SHP77 treated with DMSO at 0.1 percent for 48 hours (cell line): ENCODE measurements at places on chromosomes 5 and 9.

- no peak for DNase-seq
These were observed 45.5 kb downstream of the IL31RA start for GRCh38 chr5:55896663-55897062.

DNA sequence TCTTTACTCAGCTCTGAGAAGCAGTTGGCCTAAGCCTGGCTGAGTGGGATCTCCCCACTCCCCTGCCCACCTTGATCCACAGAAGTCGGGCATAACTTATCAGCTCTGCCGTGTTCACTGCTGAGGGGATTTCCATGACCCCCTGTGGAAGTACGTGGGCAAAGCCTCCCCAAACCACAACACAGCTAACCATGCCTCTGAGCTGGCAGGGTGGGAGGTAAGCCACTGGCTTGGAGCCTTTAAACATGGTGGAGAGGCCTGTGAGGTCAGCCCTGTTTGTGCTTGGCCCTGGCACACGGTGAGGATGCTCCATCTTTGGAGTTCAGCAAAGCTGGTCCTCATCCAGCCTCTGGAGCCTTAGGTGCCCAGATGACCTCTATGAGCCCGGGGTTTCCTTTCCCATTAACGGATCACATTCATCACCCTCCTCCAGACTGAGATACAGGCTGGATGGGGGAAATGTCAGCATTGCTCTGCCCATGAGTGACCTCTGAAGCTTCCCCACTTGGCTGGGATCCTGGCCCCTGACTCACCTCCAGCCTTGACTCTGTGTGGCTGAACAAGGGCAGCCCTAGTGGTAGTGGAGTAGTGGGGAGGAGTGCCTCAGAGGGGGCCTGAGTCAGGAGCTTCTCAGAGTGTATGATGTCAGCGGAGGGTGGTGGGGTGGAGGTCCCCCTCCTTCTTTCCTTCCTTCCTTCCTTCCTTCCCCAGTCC lies 6.2 kb downstream of the PDLIM4 start:
- no peak for DNase-seq

GRCh38 chr5:110203661-110204060 lies 513.9 kb downstream of the MAN2A1 start:
- no peak for DNase-seq

- DNase-seq = no peak
These were observed 38.1 kb upstream of the HNRNPA0 start for GRCh38 chr5:137792303-137792702.

GRCh38 chr9:109705515-109705914 lies 74.5 kb upstream of the PALM2AKAP2 start:
- no peak for DNase-seq

DNA sequence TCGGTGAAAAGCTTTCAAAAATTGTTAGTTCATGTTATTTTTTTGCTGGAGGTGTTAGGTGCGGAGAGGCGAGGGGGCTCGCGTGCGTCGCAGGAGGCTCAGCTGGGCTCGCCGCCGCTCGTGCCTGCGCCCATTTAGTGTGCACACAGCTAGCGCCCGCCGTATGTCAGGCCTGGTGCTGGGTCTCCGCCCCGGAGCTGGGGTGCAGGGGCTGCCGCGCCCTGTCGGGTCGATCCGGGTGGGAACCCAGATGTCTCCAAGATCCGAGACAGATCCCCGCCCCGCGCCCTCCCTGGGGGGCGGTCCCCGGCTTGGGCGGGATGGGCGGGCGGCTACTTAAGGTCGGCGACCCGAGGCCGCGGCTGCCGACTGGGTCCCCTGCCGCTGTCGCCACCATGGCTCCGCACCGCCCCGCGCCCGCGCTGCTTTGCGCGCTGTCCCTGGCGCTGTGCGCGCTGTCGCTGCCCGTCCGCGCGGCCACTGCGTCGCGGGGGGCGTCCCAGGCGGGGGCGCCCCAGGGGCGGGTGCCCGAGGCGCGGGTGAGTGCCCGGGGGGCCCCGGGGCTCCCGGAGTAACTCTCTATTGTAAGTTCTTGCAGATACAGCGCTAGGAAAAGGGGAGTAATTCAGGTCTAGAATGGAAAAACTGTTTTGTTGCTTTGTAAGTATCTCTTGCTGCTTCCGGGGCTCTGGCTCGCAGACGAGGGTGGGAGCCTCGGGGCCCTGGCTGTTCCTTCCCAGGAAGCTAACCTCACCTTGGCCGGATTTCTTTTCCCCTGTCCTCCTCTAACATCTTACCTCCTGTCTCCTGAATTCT lies 31.7 kb downstream of the GSN start:
- no peak for DNase-seq

DNA sequence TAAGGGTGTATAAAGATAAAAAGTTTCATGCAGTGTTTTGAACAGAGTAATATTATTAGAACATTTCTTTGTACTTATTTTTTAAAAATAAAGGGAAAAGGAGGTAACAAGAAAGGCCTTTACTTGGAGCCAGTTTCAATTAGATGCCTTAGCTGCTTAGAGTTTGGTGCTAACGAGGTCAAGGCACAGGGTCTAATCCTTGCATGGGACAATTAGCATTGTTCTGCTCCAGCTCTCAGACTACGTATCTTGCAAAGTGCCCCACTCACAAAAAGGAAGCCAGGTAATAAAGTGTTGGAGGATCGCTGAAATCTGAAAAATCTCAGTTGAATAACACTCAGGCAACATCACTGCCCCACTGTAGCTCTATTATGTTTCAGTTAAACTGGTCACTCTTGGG lies 2011.3 kb downstream of the EFNA5 start:
- DNase-seq = no peak

- no peak for DNase-seq
These were observed 5.5 kb downstream of the CSF1R start for GRCh38 chr5:150080696-150081435.

GRCh38 chr9:121830441-121831140 lies 179.2 kb downstream of the DAB2IP start:
- no peak for DNase-seq

DNA sequence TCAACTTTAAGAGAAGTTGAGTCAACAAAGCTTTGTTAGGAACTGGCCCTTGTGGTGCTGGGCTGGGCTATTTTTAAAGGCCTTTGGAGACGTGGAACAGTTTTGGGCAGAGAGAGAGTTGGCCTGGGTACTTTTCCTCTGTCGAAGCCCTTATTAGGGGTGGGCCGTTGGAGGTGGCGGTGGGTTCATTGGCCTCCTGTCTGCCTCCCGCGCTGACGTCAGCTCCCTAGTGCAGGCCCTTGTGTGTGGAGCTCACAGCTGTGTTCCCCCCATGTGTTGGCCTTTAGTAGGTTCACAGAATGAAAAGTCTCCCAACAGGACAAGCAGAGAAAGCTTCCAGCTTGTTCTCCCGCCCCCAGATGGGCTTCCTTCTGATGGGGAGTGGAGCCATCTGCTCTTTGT lies 2.7 kb downstream of the NCS1 start:
- no peak for DNase-seq

GRCh38 chr9:71876106-71876505 lies 34.9 kb downstream of the ABHD17B start:
- no peak for DNase-seq

DNA sequence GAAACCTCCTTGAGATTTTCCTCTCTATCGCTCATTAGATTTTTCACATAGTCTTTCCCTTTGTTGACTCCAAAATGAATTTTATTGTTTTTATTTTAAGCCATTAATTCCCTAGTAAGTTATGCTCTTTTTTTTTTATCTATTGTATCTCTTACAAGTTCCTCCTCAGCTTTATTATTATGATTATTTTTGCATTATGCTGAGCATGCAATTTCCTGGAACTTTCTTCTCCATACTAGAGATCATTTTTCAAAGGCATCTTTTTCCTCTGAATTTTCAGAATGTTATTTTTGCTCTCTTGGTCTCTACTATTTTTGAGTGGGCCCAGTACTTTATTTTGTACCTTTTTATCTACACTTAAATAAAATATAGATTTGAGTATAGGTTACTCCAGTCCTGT lies 376.6 kb upstream of the SEMA6A start:
- no peak for DNase-seq

GRCh38 chr9:121604242-121604641 lies 47.2 kb upstream of the DAB2IP start:
- no peak for DNase-seq

DNA sequence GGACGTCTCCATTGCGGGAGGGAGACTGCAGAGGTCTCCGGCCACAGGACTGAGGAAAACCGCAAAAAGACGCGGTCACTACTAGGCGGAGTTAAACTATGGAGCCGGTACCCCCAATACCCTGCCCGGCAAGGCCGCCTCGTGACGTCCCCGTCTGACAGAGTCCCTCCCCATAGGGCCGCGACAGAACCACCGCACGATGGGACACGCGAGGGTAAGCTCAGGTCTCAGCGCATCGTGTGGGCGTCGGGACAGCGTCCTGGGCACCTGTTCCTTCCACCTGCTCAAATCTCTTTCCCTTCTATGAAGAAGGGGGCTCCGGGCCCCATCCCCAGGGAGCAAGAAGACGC lies 35.2 kb upstream of the GLDC start:
- DNase-seq = no peak

DNA sequence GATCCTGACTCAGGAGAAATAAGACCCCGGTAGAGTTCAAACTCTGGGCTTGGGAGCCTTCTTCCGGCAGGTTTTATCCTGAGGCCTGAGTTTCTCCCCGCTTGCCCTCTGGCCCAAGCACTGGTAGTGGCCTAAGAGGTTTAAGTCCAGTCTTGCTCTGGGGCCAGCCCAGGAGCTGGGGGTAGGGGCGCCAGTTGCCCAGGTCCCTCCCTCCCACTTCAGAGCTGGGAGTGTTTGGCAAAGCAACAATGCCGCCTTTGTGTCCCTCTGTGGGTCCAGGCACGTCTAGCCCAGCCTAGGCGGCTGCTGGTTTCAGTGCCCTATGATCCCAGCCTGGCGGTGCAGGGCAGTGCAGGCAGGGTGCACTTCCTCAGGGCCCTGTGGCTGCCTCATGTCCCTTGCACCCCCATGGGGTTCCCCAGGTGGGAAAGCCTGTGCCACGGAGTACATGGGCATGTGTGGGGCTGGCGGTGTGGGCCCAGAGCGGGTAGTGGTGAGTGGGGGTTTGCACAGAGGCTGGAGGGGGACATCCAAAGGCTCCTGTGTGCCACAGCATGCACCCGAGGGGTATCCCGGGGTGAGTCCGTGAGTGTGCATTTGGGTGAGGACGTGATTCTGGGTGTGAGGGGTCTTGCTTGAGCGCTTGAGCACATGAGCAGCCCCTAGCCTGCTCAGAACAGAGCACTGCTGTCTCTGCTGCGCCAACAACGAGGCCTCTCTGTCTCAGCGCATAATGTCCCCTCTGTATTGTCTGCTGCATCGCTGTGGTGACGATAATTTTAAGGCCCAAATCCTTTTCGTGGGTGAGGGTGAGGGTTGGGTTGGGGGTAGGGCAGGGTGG lies 61.7 kb upstream of the PSD2 start:
- DNase-seq = no peak

DNA sequence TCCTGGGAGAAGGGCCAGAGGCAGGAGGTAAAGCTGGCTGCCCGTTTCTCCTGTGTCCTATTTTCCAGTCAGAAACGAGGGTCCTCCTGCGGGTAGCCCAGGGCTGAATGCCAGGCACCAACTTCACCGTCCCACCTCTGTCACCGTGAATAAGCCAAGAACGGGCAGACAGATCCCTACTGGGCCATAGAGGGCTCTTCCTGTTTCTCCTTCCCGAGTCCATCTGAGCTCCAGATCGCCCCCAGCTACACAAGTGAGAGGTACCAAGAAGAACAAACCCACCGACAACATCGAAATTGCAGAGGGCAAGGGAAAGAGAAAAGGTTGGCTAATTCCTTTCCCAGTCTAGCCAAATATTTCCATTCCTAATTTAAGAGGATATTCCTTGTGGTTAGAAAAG lies 93.7 kb downstream of the SPOCK1 start:
- DNase-seq = no peak

- DNase-seq = no peak
These were observed 227.2 kb downstream of the RAB3C start for GRCh38 chr5:58810086-58810485.

- DNase-seq = no peak
These were observed 141.4 kb downstream of the AOPEP start for GRCh38 chr9:94867842-94868312.

GRCh38 chr5:31866166-31866565 lies 227.2 kb downstream of the PDZD2 start:
- DNase-seq = no peak

GRCh38 chr9:110951805-110952539 lies 86.3 kb downstream of the LPAR1 start:
- DNase-seq = no peak

DNA sequence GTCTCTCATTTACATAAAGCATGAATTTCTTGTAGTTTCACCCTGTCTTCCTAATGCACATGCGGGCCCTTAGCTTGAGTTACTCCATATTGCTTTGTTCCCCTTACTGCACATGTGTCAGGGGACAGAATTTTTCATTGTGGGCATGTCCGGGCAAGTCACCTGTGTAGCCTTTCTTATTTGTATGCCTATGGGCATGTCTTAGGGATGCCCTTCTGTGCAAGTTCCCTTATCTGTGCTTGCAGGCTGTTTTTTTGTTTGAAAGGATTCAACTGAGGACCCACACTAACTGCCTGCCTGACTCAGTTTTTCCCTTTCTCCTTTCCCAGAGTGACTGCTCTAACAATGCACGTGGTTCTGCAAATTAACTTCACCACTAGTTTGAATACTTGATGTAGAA lies 161.7 kb downstream of the YTHDC2 start:
- no peak for DNase-seq

DNA sequence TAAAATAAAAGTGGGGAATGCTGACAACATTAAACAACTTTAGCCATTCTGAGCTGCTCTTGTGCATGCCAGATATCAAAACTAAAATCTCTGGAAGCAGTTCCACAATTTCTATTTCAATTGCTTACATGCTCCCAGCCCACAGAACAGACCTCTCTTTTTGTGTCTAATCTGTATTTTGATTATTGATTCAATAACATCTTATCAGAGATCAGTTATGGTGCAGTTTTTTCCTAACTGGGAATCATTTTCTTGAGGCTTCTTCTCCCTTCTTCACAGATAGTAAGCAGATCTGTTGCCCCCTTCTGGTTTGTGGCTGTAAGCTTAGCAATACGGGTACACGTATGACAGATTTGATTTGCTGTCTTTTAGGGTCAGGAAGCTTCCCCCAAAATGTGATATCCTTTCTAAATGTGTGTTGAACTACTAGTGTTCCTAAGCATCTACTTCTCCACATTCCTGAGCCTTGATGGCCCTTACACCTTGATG lies 39.4 kb downstream of the MRPS27 start:
- DNase-seq = no peak

DNA sequence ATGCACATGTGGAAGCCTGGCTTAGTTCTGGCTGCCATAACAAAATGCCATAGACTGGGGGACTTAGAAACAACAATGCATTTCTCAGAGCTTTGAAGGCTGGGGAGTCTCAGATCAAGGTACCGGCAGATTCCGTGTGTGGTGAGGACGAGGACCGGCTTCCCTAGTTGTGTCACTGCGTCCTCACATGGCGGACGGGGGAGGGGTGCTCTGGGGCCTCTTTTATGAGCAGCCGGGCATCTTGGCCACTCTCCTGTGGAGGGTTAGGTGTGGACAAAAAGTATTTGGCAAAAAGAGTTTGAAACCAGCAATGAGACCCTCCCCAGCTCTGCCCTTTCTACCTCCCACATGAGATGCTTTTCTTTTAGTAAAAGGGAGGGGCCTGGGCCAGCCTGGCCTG lies 118.5 kb upstream of the LPCAT1 start:
- DNase-seq = no peak
